Activated naive CD8-positive, alpha-beta T cell treated with anti-CD3 and anti-CD28 coated beads, Interleukin-2, amount 10 ng/mL, durations not matched to agents 7 days and 5 days (primary cell): ENCODE measurements at places on chromosomes 3 and 15. TPM values are rescaled to one million over a fixed set of nuclear protein-coding genes. Genes with fewer than 3 reads are reported as not detected.

DNA sequence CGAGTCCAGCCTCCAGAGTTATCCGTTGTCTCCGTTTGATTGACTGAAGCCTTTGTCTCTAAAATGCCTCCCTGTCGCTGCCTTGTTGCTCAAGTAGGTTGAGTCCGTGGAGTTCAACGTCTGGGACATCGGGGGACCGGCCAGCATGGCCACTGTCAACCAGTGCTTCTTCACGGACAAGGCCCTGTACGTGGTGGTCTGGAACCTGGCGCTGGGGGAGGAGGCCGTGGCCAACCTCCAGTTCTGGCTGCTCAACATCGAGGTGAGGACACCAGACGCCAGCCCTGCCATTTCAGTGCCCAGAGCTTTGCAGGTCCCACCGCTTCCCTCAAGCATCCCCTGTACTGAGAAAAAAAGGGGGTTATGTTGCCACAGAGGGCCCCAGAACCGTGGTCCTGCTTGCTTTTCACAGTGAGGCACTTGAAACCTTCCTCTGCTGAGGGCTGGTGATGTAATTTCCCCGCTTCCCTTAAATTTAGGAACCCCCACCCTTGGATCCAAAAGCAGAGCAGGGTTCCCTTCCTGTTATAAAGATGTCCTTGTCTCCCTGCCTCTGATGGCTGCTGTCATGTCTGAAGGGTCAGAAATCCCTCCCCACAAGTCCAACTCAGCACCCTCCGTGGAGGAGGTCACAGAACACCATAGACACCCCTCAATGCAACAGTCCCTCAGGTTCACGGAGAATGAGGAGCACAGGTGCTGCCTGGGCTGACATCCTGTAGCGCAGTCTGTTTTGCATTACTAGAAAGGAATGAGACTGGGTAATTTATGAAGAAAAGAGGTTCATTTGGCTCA, 105.7 kb downstream of the LRRK1 start:
- no peak overlapping the region for H3K27ac ChIP-seq
- no peaks in the 10 kb centered on the region for H3K27me3 ChIP-seq
- H3K4me3 ChIP-seq = no peak overlapping the region
- H3K36me3 ChIP-seq = no peaks in the 10 kb centered on the region
- no peak for DNase-seq
- H3K4me1 ChIP-seq = peaks cover 2% of the 10 kb centered on the region

DNA sequence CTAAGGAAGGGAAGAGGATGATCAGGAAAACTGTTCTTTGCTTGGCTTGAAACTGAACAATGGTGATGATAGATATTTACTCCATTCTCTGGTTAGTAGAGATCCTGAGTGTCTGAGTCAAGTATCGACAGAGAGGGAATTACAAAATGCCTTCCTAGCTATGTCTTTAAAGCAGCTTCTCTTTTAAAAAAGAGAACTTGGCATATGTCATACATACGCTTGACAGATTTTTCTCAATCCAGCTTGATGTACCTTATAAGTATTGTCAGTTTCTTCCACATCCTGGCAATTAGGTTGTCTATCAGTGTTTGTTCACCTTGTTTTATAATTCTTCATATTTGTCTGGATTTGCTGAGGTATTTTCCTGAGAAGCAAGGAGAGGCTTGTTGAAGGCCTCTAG, 5.0 kb upstream of the EPHB1 start:
- H3K4me3 ChIP-seq = no peak overlapping the region
- H3K27ac ChIP-seq = no peak overlapping the region
- peaks cover 58% of the 10 kb centered on the region for H3K27me3 ChIP-seq
- peaks cover 3% of the 10 kb centered on the region for H3K4me1 ChIP-seq
- no peaks in the 10 kb centered on the region for H3K36me3 ChIP-seq
- no peak for DNase-seq

DNA sequence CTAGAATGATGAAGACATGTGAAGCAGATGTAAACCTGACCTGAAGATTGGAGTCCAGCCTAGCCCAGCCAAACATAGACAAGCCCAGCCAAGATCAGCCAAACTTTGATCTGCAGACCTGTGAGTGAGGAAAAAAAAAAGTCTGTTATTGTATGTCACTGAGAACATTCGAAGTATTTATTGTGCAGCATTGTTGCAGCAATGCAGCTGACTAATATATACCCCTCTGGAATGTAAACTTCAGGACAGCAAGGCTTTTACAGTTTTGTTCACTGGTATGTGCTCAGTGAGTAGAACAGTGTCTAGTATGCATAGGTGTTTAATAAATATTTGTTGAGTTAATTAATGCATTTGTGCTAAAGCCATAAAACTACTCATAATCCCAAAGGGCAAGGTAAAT, 23.4 kb downstream of the TMEM202 start:
- H3K27me3 ChIP-seq = peaks cover 15% of the 10 kb centered on the region
- peaks cover 5% of the 10 kb centered on the region for H3K36me3 ChIP-seq
- DNase-seq = no peak
- H3K27ac ChIP-seq = no peak overlapping the region
- peaks cover 3% of the 10 kb centered on the region for H3K4me1 ChIP-seq

DNA sequence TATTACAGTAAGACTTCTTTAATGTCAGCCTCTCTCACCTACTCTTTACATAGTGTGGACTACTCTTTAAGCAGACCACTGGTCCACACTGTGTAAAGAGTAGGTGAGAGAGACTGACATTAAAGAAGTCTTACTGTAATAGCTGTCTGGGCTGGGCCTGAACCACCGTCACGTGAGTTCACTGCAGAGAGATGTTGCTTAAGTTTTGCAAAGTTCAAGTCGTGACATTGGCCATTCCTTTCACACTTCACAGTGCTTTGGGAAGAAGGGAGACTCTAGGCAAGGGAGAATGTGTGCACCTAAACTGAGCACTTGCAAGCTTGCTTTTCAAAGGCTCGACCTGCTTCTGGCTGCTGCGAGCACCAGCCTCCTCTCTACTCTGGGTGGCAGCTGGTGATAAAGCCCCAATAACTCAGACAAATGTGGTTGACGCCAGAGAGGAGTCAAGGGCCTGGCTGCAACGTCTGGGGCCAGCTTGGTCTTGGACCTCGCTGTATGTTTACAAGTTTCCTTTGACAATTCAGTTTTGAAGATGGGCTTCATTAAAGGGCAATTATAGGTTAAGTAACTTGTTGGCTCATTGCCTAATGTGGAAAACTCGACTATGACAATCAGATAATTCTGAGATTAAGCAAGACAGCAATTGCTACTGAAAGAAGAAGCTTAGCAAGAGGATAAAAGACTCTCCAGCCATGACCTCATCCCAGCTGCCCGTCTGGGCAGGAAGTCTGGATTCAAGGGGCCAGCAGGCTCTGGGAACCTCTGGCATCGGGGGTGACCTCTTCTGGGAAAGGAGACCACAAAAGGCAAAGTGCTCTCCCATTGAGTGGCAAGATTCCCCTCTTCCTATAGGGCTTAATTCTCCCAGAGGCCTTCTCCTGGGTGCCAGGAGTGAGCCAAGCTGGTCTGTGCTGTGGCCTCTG, 242.1 kb upstream of the TLE3 start:
- H3K36me3 ChIP-seq = peaks cover 2% of the 10 kb centered on the region
- no peak overlapping the region for H3K27ac ChIP-seq

- no peak overlapping the region for H3K27ac ChIP-seq
- no peaks in the 10 kb centered on the region for H3K4me1 ChIP-seq
- peaks cover 8% of the 10 kb centered on the region for H3K27me3 ChIP-seq
- DNase-seq = no peak
These were observed 77.2 kb upstream of the RNU6-1 start for GRCh38 chr15:67917037-67917436.

- no peak for DNase-seq
- H3K27me3 ChIP-seq = no peaks in the 10 kb centered on the region
- peaks cover 4% of the 10 kb centered on the region for H3K4me1 ChIP-seq
- peaks cover 5% of the 10 kb centered on the region for H3K36me3 ChIP-seq
- no peak overlapping the region for H3K27ac ChIP-seq
These were observed 88.9 kb downstream of the AAGAB start for GRCh38 chr15:67165254-67166253.

The XIRP1 gene
- not detected for total RNA-seq

GRCh38 chr15:29826908-29827820, 4.9 kb upstream of the TJP1 start:
- peaks cover 77% of the 10 kb centered on the region for H3K27me3 ChIP-seq
- H3K36me3 ChIP-seq = no peaks in the 10 kb centered on the region
- DNase-seq = no peak
- no peak overlapping the region for H3K4me3 ChIP-seq

The RARB gene
- not detected for total RNA-seq

- H3K4me3 ChIP-seq = no peak overlapping the region
- H3K36me3 ChIP-seq = no peaks in the 10 kb centered on the region
- DNase-seq = no peak
These were observed 397.7 kb downstream of the CACNA2D3 start for GRCh38 chr3:54520060-54520459.

DNA sequence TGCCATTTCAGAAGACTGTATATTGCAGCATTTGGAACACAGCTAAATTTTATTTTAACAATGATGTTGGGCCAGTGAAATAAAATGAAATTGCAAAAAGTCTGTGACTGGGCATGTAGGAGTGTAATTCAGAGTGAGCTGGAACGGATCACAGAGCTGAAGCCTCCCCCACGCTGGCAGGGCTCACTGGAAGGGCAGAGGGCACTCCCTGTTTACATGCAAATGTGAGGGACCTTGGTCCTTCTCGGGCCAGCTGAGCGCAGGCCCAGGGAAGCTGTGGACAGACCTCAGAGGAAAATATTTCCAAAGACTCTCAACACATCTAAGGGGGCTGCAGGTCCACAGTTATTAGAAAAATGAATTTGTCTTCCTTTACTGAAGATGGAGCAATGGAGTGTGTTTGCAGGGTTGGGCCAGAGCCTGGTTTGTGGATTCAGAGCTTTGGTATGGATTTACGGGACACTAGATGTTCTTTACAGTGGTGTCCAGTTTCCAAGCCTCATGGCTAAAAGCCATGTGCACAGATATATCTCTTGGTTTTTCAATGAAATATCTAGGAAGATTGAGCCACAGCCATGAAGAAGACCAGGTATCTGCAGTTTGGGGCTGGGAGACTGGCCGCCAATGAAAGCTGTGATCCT, 32.0 kb downstream of the TRPM1 start:
- no peak for DNase-seq
- H3K27ac ChIP-seq = no peak overlapping the region
- H3K27me3 ChIP-seq = peaks cover 18% of the 10 kb centered on the region
- no peaks in the 10 kb centered on the region for H3K36me3 ChIP-seq
- no peak overlapping the region for H3K4me3 ChIP-seq

DNA sequence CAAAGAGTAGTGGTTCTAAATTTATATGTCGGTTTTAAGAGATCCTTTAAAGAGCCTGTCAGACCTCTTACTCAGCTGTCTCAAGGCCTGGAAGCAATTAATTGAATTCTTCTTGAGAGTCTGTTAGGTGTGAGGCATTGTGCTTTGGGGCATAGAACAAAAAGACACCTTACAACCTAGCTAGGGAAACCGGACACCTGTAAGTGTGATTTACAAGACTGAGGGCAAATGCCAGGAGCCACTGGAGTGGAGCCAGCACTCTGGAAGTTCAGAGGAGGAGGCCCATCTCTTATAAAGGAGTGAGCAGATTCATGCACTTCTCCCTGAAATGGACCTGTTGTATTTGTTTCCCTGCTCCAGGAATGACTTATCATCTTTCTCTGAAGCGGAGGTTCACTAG, 97.7 kb upstream of the NUDT16 start:
- no peak overlapping the region for H3K27ac ChIP-seq
- H3K4me1 ChIP-seq = no peaks in the 10 kb centered on the region
- no peak overlapping the region for H3K4me3 ChIP-seq
- no peaks in the 10 kb centered on the region for H3K36me3 ChIP-seq
- DNase-seq = no peak

DNA sequence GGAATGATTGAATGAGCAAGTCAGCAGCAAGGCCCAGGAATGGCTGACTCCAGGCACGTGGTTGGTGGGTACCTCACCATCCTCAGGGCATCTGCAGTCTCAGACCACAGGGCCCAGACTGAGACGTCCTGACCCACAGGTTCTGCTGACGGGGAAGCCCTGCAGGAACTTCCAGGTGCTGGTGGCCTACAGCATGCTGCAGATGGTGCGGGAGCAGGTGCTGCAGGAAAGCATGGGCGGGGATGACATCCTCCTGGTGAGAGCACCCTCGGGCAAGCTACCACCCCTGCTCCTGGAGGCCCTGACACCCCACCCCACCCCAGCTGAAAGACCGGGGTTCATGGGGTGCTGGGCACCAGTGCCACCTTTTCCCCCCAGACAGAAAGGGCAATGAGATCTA, 14.1 kb downstream of the TBC1D21 start:
- no peak overlapping the region for H3K27ac ChIP-seq
- peak; percentile 23 for DNase-seq
- H3K36me3 ChIP-seq = no peaks in the 10 kb centered on the region
- H3K4me3 ChIP-seq = no peak overlapping the region

GRCh38 chr15:96960711-96961480, 630.4 kb downstream of the NR2F2 start:
- H3K36me3 ChIP-seq = no peaks in the 10 kb centered on the region
- no peaks in the 10 kb centered on the region for H3K4me1 ChIP-seq
- H3K27ac ChIP-seq = no peak overlapping the region
- H3K4me3 ChIP-seq = no peak overlapping the region

- H3K27ac ChIP-seq = no peak overlapping the region
- H3K36me3 ChIP-seq = peaks cover 4% of the 10 kb centered on the region
- H3K4me1 ChIP-seq = no peaks in the 10 kb centered on the region
- H3K27me3 ChIP-seq = no peaks in the 10 kb centered on the region
These were observed 251.3 kb downstream of the CTNNB1 start for GRCh38 chr3:41450416-41451231.

DNA sequence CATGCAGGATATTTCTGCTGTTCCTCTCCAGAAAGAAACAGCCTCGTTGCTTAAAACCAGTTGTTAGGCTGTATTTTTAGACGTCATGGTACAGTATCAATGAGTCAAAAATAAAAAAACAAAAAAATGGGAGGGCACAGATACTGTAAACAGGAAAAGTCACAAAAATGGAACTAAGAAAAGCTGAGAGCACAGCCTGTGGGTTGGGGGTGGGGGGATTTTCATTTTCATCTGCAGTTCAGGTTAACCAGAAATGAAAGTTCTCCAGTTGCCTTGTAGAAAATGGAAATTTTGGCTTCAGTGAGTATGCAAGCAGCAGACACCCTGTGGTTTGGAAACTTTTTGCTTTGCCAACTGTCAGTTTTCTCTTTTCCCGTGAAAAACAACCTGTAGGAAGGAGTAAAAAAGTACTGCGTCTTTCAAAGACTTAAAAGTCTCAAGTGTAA, 59.0 kb downstream of the FRMD4B start:
- peak overlapping the region; percentile 80 for H3K4me3 ChIP-seq
- peaks cover 26% of the 10 kb centered on the region for H3K4me1 ChIP-seq
- no peaks in the 10 kb centered on the region for H3K36me3 ChIP-seq
- H3K27ac ChIP-seq = peak overlapping the region; percentile 89
- no peak for DNase-seq

The IL17RE gene
- total RNA-seq = 0.94 TPM

- H3K27ac ChIP-seq = no peak overlapping the region
- H3K4me3 ChIP-seq = no peak overlapping the region
- DNase-seq = peak; percentile 6
- H3K4me1 ChIP-seq = peaks cover 5% of the 10 kb centered on the region
These were observed 157.2 kb downstream of the XXYLT1 start for GRCh38 chr3:195113536-195114425.

The ZDHHC23 gene
- total RNA-seq = 3.4 TPM

DNA sequence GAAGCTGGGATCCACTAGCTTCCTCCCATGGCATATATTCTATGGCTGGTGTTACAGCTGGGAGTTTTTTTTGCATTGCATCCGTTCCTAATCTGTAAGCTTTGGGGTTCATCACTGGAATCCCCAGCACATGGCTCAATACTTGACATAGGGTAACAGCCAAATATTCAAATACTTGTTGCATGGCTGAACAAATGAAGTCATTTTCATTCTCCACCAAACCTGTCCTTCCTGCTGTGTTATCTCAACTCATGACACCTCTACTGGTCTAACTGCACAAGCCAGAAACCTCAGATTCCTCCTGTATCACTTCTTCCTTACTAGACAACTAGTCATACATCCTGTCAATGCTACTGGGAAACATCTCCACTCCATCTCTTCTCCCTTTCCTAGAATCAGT, 43.4 kb downstream of the ST3GAL6 start:
- no peak for DNase-seq
- H3K36me3 ChIP-seq = no peaks in the 10 kb centered on the region
- H3K4me1 ChIP-seq = no peaks in the 10 kb centered on the region
- no peak overlapping the region for H3K27ac ChIP-seq
